Left ventricle myocardium superior (tissue), 1 donor: ENCODE measurements at places on chromosomes 4 and X.

- DNase-seq: no peak
These were observed 400.6 kb upstream of the MAGEB18 start for GRCh38 chrX:25737540-25737939.

GRCh38 chrX:12984603-12985319, 9.9 kb downstream of the TMSB4X start:
- DNase-seq: peak; percentile 38

DNA sequence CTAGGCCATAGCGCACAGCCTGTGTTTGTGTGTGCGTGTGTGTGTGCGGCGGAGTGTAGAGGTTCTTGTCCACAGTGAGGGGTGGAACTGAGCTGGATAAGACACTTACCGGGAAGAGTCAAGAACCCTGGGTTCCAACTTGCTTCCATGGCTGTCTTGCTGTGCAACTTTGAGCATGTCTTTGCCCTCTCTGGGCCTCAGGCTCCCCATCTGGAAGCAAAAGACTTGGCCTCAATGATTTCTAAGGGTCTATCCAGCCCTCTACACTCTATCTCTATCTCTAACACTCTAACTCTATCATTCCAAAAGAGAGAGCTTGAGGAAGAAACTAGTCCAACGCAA, 121.3 kb upstream of the PJA1 start:
- no peak for DNase-seq

DNA sequence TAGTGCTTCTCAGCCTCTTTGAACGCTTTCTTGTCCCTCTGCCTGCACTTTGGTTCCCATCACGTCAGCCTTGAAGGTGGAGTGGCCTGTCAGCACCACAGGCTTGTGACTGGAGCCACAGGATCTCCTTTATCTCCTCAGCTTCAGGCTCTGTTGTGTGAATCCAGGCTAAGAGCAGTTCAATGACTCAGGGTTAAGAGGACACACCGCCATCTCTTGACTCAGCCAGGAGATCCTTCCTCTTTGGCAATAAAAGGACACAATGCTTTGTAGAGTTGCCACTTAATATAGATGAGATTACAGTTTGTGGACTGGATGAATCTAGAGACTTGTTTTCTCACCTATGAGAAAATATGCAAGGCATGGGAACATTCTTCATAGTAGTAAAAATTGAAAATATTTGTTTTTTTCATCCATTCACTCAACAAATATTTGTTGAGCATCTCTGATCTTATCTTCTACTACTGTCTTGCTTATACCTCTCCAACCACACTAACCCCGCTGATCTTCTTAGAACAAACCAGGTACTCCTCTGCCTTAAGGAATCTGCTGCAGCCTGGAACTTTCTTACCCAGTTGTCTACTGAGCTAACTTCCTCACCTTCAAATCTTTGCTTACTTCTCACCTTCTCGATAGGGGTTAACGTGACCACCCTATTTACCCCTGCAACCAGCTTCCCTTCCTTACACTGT, 62.3 kb downstream of the UCHL1 start:
- peak; percentile 70 for DNase-seq

- DNase-seq: peak; percentile 84
These were observed 430 bp downstream of the HDAC6 start for GRCh38 chrX:48802089-48802904.

DNA sequence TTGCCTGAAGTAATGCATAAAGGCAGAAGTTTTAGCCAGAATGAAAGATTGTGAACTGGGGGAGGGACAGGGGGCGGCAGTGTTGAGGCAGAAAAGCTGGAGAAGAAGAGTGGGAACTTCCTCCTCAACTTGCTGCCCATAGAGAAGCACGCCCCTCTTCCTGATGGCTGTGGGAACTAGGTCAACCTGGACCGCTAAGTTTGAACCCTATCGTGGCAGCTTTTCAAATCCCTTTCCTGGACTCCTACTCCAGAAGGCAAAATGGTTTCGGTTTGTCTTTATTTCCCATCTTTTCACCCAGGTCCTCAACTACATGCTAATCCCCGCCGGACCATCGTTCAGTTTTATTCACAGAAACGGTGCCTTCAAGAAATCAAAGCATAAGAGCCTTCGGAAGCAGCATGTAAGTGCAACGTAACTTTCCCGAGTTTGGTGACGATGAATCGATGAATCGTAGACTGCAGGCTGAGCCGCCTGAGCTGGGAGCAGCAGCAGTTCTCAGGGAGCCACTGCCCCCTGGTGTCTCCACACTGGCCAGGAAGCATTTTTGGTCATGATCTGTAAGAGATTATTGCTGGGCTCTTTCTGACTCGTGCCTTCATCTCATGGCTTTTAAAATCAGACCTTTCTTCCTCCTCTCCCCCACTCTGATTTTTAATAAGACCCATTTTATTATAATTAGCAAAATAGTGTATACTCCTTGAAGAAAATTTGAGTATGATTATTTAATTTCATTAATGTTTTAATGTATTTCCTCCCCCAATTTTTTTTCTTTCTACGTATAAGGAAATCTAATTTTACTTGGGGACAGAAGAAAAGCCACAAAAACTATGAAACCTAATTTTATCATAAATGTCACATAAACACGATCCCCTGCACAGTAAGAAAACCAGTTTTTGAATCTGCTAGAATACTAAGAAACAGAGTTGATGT, 21.4 kb downstream of the SPINK2 start:
- DNase-seq: peak; percentile 88

DNA sequence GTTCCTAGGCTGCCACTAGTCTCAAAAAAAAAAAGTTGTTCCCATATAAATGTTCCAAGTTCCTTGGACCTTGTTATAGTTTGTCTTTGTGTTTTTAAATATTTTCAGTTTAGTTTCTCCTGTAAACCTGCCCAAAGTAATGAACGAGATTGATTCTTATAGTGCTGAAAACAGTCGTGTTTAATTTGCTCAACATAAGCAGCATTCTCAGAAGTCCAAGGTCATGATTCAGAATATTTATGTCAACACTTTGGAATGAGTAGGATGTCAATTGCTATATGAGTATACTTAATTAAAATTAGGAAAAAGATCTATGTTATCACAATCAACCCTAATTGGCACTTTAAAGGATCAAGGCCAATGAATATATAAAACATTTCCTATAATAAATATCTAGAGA, 510.9 kb downstream of the PPP4R3C start:
- no peak for DNase-seq

GRCh38 chrX:47611926-47612325, 7.7 kb downstream of the SYN1 start:
- no peak for DNase-seq

DNA sequence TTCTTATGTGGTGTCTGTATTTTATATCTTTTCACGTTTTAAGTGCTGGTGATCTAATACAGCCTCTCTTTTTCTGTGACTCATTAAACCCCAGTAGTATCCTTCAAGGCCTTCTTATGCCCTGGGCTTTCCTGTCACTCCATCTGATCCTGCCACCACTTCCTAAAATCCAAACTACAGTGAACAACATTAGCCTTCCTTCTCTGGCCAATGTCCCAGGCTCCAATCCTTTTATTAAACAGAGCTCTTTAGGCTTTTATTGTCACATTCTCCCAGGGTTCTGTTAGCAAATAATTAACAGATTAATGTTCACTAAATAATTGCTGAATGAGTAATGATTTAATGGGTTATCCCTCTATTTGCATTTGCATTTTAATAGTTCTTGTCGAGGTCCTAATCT, 47.9 kb upstream of the ITM2A start:
- DNase-seq: no peak

GRCh38 chrX:2325076-2325784, 175.5 kb downstream of the DHRSX start:
- DNase-seq: peak; percentile 54

DNA sequence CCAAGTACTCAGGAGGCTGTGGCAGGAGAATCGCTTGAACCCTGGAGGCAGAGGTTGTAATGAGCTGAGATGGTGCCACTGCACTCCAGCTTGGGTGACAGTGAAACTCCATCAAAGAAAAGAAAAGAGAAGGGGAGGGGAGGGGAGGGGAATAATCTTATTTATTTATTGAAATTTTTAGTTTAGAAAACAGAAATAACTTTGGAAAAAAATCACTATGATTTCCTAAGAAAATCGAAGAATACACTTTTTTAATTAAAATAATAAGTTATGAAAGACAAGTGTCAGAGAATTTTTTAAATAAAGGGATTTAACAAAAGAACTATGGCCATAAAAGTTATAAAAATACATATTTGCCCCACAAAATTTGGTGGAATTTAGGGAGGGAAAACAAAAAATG, 836.9 kb upstream of the HS3ST1 start:
- no peak for DNase-seq

- DNase-seq: no peak
These were observed 6.5 kb upstream of the USP46 start for GRCh38 chr4:52665592-52665991.

- DNase-seq: no peak
These were observed 33.7 kb upstream of the USP51 start for GRCh38 chrX:55523356-55523755.

GRCh38 chr4:96173756-96174155, 333.9 kb downstream of the PDHA2 start:
- DNase-seq: no peak
